ENCODE measurements at places on chromosomes 11 and 22.

- no peak for DNase-seq
Measured at GRCh38 chr22:48319321-48320047, 1508.2 kb downstream of the BRD1 start.

DNA sequence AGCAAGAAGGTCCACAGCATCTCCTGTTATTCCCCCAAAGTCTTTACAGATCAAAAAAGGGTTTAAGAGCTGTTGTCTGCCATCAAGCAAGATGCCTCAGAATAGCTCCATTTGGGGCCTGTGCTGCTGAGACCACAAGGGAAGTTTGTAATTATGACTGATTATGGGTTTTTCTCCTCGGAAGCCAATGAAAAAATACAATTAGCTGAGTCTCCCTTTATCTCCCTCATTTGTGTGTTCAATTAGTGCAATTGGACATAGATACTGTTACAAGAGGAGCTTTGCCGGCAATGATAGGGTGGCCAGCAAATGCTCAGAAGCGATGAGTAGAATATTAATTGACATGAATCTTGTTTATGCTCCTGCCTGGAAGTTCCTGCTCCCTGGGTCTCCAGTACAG is 83.7 kb downstream of the COMMD9 start:
- DNase-seq, result no peak

DNA sequence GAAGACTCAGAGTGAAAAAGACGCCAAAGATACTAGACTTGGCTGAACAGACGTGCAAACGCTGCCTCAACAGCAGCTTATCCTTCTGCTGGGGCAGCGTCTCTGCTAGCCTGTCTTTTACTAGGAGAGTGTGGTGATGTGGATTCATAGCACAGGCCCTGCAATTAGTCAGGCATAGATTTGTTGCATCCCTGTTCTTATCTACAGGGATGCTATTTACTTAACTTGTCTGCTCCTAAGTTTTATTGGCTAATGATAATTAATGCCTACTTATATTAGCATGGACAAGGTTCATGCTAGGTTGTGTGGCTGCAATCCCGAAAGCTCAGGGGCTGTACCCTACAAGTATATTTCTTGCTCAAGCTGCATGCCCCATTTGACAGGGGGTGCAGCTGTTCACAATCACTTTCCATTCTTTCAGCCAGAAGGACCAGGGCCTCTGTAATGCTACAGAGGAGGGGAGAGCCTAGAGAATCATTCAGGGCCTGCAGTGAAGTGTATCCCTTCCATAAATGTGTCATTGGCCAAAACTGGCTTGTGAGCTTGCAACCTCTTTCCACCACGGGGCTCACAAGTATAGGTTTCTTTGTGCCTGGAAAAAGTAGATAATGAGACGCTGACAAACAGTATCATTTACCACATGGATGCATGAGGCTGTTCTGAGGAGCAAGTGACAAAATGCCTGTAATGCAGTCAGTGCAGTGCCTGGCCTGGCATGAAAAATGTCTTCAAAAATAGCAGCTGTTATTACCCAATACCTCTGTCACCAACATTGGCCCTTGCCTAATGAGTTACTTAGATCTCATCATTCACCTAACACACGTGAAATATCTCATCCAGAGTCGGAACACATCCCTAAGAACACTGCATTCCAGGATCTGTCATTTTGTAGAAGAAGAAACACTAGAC is 685.8 kb upstream of the API5 start:
- DNase-seq, result no peak

GRCh38 chr22:19806213-19807160 is 45.9 kb downstream of the TBX1 start:
- peak; percentile 2 for DNase-seq

- DNase-seq, result no peak
Measured at GRCh38 chr11:86673872-86674750, 1.7 kb upstream of the ME3 start.

DNA sequence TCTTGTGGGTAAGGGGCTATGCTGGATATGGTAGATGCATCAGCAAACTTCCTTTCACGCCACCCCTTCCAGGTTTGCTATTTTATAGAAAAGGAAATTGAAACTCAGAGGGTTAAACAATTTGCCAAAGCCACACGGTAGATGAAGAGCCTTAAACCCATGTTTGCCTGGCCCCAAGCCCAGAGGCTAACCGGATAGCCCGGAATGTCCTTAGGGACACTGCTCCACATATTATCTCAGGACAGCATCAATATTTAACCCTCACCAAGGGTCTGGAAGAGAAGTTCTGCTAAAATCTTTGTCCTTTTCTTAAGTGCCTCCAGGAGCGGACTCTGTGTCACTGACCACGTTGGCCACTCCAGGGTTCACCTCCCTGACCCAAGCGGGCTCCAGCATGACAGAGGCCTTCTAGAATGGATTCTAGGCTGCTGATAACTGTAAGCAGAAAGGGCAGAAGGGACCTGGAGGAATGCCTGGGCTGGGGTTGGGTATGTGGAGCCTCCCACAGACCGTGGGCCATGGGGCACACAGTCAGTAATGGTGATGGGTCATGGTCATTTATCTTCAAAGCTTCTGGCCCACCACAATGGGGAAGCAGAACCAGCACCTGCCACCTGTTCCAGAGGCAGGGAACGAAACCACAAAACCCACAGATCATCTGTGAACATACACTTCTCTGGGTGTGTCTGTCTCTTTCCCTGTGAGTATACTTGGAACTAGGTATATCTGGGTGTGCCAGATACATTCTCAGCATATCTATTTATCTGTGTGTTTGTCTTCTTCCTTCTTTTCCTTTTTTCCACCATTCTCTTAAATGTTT is 5.4 kb upstream of the TMEM86A start:
- DNase-seq, result no peak

DNA sequence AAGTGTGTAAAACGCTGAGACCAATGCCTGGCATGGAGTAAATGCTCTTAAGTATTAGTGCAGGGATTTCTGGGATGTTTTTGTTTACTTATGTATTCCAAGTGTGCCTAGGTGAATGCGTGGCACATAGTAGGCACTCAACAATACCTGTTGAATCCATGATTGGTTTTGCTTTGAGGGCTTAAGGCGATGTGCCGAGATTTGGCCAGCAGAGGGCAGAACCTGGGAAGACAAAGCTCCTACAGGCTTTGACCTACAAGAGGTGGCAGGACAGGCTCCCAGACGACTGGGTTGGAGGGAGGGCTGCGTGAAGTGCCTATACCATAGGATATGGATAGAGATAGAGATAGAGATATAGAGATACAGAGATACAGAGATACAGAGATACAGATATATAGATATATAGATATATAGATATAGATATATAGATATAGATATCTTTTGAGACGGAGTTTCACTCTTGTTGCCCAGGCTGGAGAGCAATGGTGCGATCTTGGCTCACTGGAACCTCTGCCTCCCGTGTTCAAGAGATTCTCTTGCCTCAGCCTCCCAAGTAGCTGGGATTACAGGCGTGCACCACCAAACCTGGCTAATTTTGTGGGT is 13.9 kb downstream of the KCNE3 start:
- DNase-seq, result peak; percentile 61

Data from Panc1 (cell line).